ENCODE measurements at places on chromosomes 7 and 10. TPM values are rescaled to one million over a fixed set of nuclear protein-coding genes. Genes with fewer than 3 reads are reported as not detected.

The ACSM6 gene
- not detected for total RNA-seq

The UTF1 gene
- not detected for total RNA-seq

The OR2A5 gene
- not detected for total RNA-seq

The MARVELD1 gene
- 15.5 TPM for total RNA-seq
